Mammary epithelial cell (primary cell): ENCODE measurements at places on chromosomes 6 and 20. TPM values are rescaled to one million over a fixed set of nuclear protein-coding genes. Genes with fewer than 3 reads are reported as not detected.

The ZNF311 gene
- total RNA-seq, result 2.0 TPM

The DDX39B gene
- 263 TPM for total RNA-seq

The F13A1 gene
- not detected for total RNA-seq

- peak; percentile 9 for DNase-seq
Observed at GRCh38 chr20:46099491-46100287, 9.9 kb upstream of the NCOA5 start.

- DNase-seq, result no peak
Observed at GRCh38 chr20:46343348-46343974, 35.2 kb upstream of the CDH22 start.

- DNase-seq, result peak; percentile 69
Observed at GRCh38 chr6:148440877-148441453, 98.3 kb downstream of the SASH1 start.

DNA sequence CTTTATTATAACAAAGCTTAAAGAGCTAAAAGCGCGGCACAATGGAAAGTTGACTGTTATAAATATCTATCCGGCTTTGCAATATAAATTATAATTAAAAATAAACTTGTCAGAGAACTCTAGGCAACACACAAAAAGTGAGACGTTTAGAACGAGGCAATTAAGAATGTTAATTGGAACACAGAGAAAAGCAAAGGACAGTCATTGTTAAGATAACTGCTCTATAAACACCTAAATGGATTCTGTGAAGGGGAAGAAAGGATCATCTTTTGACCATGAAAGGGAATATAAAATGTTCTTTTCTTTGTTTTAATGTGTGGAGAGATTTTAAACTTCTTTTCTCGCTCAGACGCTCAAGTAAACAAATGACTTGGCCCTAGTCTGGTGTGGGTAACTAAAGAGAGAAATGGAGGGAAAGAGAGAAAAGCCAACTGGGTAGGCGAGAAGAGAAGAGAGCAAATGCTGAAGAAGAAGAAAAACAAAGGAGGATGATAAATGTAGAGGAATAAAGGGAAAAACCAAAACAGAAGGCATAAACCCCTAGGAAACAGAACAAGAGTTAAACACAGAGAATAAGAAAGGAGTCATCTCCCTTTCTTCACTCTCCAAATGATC is 9.3 kb upstream of the SALL4 start:
- no peak for DNase-seq

- DNase-seq, result no peak
Observed at GRCh38 chr6:35893246-35893645, 27.7 kb downstream of the SRPK1 start.
